Peyer's patch (tissue), 4 donors: ENCODE measurements at places on chromosomes 13 and 19. TPM values are rescaled to one million over a fixed set of nuclear protein-coding genes. Genes with fewer than 3 reads are reported as not detected.

The SAFB gene
- 150 TPM for total RNA-seq

DNA sequence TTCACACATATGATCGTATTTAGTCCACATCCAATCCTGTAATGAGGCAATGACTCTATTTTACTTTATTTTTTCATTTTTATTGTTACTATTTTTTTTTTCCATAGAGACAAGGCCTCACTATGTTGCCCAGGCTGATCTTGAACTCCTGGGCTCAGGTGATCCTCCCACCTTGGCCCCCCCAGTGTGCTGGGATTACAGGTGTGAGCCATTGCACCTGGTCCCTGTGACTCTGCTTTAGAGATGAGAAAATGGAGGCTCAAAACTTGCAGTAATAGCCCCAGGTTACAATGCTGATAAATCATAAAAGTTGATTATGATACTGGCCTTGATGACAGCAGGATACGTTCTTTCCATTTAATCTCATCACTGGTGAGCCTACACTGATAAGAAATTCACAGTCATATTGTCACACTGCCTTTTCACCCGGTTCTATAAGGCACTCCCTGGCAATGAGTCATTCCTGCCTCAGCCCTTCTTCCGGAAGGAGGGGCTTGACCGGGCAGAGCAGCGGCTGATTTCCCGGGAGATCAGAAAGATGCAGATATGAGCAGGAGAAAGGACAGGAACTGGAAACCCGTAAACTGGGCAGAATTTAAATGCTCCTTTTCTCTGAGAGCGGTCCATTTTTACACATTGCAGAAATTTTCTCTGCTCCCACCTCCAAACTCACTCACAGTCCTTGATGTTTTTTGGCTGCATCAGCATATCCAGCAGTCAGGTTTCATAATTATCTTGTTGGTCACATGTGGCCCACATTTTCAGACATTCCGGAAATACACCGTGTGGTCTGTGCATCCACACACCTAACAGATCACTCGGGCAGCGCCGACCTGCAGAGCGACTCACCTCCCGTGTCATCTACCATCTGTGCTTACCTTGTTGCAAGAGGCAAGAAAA is 616.4 kb downstream of the EFNB2 start:
- peak overlapping the region; percentile 81 for H3K27ac ChIP-seq
- H3K4me1 ChIP-seq, result peaks cover 4% of the 10 kb centered on the region
- H3K36me3 ChIP-seq, result no peaks in the 10 kb centered on the region
- no peaks in the 10 kb centered on the region for H3K27me3 ChIP-seq
- peak; percentile 84 for DNase-seq

- H3K4me1 ChIP-seq, result no peaks in the 10 kb centered on the region
- DNase-seq, result no peak
- peaks cover 33% of the 10 kb centered on the region for H3K36me3 ChIP-seq
Measured at GRCh38 chr13:100530671-100531213, 57.8 kb downstream of the GGACT start.

The CYP2A7 gene
- not detected for total RNA-seq

DNA sequence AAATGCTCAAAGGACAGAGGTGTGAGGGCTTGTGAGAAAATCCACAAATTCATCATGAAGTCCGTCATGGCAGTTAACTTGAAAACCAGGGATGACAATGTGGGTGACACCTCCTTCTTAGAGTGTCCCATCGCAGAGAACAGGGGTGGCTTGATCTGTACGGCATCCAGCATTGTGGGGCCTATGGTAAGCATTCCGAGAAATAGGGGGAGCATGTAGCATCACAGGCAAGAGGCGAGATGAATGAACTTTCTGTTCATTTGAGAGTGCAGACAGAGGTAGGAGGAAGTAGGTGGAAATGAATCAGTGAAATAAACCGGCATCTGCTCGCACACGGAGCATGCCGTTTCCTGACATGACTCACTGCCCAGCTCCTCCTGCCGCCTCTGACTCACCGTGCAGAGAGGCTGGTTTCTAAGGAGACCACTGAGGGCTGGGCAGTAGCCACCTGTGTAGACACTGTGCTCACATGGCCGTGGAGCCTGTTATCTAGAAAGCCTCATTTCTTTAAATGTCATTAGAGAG is 339.0 kb downstream of the RFC3 start:
- H3K27ac ChIP-seq, result no peak overlapping the region
- no peaks in the 10 kb centered on the region for H3K36me3 ChIP-seq
- peaks cover 13% of the 10 kb centered on the region for H3K4me1 ChIP-seq
- no peak for DNase-seq
- no peak overlapping the region for H3K4me3 ChIP-seq

DNA sequence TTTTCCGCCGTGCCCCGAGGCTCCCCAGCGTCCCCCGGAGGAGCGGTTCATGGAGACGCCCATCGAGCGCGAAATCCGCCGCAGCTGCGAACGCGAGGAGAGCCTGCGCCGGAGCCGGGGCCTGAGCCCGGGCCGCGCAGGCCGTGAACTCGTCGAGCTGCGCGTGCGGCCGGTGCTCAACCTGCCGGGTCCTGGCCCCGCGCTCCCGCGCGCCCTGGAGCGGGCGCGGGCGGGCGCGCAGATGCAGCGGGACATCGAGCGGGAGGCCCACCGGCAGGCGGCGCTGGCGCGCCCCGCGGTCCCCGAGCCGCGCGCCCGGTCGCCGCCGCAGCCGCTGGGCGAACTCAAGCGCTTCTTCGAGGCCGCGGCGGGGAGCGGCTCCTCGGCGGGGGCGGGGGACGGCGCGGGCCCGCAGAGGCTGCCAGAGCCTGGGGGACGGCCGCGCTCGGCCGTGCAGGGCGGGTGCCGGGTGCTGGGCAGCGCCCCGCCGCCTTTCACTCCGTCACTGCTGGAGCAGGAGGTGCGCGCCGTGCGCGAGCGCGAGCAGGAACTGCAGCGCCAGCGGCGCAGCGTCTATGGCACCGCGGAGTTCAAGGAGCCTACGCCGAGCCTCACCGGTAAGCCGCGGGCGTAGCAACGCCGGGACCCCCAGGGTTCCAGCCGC is 807 bp downstream of the MISP3 start:
- H3K27me3 ChIP-seq, result no peaks in the 10 kb centered on the region
- no peaks in the 10 kb centered on the region for H3K4me1 ChIP-seq
- DNase-seq, result peak; percentile 83

DNA sequence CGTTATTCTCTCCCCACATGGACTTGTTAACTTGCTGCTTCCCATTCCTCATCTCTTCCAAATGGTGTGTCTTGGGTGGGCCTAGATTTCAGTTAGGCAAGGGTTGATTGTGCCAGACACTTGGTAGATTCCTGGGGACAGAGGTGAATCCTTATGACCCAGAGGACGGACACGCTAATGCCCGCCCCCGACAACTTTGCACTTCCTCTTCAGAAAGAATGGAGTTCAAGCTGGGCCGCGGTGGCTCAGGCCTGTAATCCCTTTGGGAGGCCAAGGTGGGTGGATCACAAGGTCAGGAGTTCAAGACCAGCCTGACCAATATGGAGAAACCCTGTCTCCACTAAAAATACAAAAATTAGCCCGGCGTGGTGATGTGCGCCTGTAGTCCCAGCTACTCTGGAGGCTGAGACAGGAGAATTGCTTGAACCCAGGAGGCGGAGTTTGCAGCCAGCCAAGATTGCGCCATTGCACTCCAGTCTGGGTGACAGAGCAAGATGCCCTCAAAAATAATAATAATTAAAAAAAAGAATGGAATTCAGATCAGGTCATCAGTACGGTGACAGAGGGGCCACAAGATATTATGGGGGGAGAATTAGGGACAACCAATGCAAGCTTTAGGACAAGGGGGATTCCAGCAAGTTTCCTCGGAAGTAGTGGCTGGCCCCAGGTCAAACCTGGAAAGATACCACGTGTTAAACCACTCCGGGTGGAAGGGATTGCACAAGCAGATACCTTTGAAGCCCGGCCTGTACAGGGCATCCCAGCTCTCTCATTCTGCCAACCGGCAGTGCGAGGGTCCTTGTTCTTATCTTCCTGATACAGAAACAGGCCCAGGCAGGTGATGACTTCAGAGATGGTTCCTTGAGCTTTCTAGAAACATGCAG is 2.7 kb downstream of the MYO9B start:
- H3K27me3 ChIP-seq, result no peaks in the 10 kb centered on the region
- peak overlapping the region; percentile 94 for H3K27ac ChIP-seq
- no peak for DNase-seq
- no peaks in the 10 kb centered on the region for H3K36me3 ChIP-seq

- no peaks in the 10 kb centered on the region for H3K27me3 ChIP-seq
- H3K36me3 ChIP-seq, result no peaks in the 10 kb centered on the region
- H3K27ac ChIP-seq, result peak overlapping the region; percentile 95
- DNase-seq, result no peak
- peaks cover 26% of the 10 kb centered on the region for H3K4me1 ChIP-seq
Measured at GRCh38 chr13:110298505-110299282, 8.3 kb downstream of the COL4A1 start.

The DHDH gene
- total RNA-seq, result not detected
